ENCODE measurements at places on chromosomes 7 and 10.

DNA sequence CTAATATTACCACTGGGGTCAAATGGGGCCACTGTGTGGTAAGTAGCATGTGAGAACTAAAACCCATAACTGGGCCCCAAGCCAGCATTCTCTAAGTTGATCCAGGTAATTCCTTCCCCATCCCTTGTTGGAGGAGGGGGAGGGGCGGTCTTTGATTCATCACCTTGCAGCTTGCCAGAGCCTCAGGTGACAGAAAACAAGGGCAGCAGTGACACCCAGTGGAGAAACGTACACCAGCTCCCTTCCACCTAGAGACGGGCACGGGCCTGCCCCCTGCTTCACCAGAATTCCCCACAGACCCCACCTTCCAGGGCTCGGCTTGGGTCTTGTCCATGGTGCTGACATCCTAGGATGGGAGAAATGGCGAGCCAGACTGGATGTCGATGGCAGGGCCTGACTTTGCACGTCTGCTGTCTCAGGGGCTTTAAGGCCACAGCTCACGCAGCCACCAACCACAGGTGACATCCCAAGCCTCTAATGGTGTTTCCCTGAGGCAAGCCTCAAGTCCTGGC, 102.0 kb downstream of the STRA8 start:
- peak; percentile 90 for DNase-seq

- no peak for DNase-seq
Measured at GRCh38 chr10:119461923-119462322, 80.6 kb downstream of the RGS10 start.

GRCh38 chr10:32166365-32166764, 110.1 kb upstream of the KIF5B start:
- DNase-seq: no peak

DNA sequence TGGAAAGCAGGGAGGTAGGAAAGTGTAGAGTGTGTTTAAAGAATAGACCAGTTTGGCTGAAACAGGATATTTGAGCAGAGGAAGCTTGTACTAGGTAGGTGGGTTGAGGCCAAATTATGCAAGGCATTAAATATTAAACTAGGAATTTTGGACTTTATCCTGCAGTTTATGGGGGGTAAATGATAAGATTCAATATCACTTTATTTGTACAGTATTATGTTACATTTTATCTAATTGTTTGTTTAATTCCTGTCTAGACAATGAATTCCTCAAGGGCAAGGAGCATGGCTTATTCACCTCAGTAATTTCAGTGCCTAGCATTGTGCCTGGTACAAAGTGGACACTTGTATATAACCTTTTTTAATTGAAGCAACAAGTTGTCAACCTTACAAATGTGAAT, 125.9 kb downstream of the CFTR start:
- no peak for DNase-seq

GRCh38 chr7:159141660-159142059, 3.0 kb downstream of the VIPR2 start:
- no peak for DNase-seq

GRCh38 chr10:44045020-44045419, 339.9 kb downstream of the CXCL12 start:
- no peak for DNase-seq

DNA sequence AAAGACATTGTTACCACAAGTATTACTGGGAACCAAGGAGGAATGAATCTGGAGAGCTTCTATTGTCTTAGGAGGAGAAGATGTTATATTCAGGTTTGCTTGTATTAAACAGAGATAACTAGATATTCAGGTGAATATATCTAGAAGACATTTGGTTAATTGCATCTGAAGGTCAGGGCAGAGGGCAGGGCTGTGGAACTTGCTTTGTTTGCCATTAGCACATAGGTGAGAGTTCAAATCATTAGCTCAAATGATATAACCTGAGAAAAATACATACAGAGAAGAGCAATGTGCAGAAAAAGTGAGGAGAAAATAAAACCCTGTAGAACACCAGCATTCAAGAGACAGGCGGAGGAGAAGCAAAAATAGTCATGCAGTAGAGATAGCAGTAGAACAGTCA, 116.8 kb downstream of the DNAJB9 start:
- DNase-seq: no peak

- DNase-seq: no peak
Measured at GRCh38 chr10:69389827-69390490, 26.8 kb downstream of the TACR2 start.

- no peak for DNase-seq
Measured at GRCh38 chr10:1449021-1449420, 288.3 kb downstream of the ADARB2 start.

- DNase-seq: no peak
Measured at GRCh38 chr7:68730964-68731363, 867.3 kb upstream of the AUTS2 start.

GRCh38 chr7:144525956-144526355, 122.5 kb upstream of the NOBOX start:
- no peak for DNase-seq

DNA sequence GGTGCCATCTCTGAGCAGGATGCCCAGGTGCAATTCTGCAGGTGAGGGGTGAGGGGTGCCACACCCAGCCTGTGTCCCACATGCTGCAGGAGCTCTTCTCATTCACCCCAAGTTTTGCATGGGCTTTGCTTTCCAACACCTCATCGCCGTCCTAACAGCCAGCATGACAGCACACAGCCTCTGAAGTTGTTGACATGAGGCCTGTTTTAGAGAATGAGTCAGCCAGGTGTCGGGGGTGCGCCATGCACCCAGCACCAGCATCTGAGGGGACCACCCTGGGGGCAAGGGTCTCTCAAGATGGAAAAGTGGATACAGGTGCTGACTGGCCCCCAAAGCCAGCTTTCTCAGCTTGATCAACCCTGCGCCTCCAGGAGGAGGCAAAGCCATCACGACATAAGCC, 146.0 kb downstream of the GRID1 start:
- no peak for DNase-seq

DNA sequence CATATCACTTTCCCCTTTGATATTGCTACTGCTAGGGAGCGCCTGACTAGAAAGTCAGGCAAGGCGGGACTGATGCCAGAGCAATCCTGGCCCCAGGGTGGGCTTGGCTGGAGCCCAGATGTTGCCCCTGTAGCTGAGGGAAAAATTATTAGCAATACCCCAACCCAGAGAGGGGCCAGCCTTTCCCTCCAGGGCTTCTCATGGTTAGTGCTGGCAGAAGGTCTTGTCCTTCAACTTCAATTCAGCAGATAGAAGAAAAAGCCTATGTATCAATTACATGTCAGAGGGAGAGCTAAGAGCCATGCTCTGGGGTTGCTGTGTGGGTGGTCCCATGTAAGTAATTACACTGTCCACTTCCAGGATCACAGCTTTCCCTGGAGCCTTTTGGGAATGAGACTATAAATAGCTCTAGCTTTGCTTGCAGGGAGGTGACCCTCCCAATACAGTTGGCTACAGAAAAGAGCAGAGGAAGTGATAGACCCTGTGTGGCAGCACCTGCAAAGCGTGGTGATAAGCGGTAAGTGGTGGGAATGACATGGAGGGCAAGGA, 579.1 kb downstream of the CCSER2 start:
- DNase-seq: peak; percentile 8

GRCh38 chr10:1061930-1062774, 6.0 kb downstream of the WDR37 start:
- no peak for DNase-seq

GRCh38 chr10:91604553-91605534, 28.0 kb downstream of the PPP1R3C start:
- no peak for DNase-seq

DNA sequence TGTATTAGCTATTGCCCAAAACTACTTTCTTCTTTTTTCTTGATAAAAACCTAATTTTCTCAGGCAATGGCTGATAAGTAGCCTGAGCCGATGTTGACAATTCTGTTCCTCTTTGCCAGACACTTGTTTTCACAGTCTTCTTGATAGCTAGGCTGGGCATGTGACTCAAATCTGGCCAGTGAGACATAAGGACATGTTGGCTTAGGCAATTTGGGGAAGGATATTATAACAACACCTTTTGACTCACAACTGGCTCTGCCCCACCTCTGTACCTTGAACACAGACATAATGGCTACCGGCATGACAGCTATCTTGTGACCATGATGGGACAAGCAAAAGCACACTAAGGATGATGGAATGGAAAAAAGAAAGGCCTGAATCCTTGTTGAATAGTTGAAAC, 72.9 kb upstream of the GPR22 start:
- no peak for DNase-seq

DNA sequence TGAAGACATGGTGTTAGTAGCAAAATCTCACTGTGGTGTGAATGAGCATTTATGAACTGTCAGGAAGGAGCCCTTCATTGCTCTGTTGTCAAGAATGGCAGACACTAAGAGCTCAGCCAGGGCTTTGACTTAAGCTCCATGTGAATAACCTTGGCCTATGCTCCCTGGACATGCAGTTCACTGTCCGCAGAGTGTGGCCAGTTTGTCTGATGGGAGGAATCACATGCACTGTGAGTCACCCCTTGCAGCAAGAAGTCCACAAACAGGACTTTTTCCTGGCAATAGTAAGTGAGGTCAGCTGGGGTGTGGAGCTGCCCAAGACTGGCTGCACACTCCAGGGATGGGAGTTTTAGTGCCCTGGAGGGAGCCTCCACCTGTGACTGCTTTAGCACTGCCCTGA, 49.5 kb downstream of the ZNF37A start:
- DNase-seq: no peak

DNA sequence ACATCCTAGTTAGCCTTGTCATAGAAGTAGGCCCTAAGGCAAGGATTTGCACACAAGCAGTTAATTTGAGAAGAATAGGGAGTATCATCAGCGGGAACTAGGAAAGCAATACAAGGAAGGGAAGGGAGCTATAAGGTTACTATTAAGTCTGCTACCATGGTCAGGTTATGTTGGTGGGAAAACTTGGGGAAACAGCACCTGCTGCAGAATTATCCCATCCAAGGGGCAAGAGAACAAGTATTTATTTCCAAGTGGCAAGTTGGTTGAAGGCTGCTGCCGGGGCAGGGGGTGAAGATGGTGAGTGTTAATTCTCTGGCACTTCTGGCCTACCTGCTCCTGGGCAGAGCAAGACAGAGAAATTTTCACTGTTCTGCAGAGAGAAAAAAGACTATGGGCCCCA, 55.0 kb downstream of the CAV1 start:
- no peak for DNase-seq

DNA sequence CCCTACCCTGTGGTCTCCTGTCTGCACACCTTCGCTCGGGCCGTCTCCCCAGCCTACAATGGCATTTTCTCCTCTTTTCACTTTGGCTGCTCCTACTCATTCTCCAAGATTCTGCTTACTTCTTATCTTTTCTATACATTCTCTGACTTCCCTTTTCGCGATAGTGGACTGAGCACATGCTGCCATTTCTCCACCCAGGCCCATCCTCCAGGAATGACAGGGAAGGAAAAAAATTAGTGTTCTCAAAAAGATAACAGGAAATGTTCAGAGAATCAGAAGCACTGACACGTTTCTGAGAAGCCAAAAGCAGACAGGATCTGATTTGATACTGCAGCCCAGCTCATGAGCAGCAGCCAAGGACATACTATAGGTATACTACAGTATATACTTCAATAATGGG, 6.4 kb upstream of the ANXA11 start:
- DNase-seq: no peak

DNA sequence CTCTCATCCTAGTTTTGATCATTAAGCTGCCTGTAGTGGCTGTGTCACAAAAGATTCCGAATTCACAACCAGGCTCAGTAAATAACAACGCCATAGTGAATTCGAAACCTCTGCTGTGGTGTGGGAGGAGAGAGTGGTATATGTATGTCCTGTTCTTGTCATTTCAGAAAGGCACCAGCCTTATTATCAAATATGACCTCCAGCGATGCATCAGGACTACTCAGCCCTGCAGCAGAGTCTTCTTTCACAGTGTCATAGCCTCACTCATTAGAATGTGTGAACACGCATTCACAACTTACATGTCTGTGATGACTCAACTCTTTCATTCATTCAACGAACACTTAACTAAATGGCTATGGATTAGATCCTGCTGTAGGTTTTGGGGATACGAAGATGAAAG, 15.3 kb downstream of the AOC1 start:
- no peak for DNase-seq

GRCh38 chr10:43127442-43127841, 10.8 kb upstream of the CSGALNACT2 start:
- no peak for DNase-seq

DNA sequence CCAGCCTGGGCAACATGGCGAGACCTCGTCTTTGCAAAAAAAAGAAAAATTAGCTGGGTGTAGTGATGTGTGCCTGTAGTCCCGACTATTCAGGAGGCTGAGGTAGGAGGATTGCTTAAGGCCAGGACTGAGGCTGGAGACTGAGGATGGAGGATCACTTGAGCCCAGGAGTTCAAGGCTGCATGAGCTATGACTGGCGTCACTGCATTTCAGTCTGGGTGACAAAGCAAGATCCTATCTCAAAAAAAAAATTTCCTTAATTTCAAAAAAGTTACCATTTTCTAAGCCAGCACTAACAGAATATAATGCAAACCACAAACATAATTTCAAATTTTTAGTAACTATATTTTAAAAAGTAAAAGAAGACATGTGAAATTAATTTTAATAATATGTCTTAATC, 13.4 kb upstream of the SRGN start:
- DNase-seq: no peak
